ENCODE measurements at places on chromosomes 5 and 9.

GRCh38 chr9:137168904-137169856, 671 bp downstream of the LRRC26 start:
- no peak for DNase-seq

DNA sequence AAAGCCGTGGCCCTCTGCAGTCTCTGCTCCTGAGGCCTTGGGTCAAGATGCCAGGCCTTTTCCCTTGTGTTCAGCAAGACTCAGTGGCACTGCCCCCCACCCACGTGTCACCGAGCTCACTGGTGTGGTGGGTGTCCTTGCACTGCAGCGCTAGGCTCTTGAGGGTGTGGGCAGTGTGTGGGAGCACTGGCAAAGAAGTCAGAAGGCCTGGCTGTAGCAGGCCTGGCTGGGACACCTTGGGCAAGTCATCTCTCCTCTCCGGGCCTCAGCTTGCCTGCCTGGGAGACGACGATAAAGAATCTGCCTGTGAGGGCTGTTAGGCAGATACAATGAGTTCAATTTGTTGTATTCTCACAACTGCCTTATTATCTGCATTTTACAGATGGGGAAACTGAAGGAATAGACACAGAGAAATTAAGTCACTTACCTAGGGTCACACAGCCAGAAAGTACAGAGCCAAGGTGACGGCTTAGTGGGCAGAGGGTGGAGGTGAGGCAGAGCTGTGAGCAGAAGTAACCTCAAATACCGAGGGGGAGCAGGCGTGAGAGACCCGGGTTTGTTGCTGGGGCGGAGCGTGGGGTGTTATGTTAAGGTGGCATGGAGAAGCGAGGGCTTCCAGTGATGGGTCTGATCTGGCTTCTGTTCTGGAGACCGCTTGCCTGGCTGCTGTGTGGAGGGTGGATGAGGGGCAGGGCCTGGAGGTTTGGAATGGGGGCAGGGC, 1.4 kb downstream of the TSPAN17 start:
- no peak for DNase-seq

DNA sequence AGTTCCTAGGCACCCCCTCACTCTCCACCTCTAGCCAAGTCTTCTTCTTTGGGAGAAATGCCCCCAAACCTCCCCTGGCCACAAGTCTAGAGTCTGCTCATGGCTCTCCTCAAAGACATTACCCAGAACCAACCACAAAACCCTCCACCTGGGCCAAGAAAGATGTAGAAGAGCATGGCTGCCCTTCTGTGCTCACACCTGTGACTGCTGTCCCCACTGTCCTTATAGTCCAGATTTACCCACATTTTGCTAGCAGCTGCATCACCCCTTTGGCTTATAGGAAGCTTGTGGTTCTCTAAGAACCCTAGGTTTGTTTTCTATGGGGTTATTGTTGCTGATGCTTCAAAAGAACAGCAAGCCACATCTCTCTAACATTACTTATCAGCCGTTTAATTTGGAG, 6.1 kb upstream of the GABBR2 start:
- no peak for DNase-seq

- DNase-seq: peak; percentile 34
These were observed 187.5 kb downstream of the TMEM38B start for GRCh38 chr9:105881654-105882349.

All from activated CD4-positive, alpha-beta T cell treated with anti-CD3 and anti-CD28 coated beads for 1 hour (primary cell).